Progenitor cell of endocrine pancreas (in vitro differentiated cells): ENCODE measurements at places on chromosomes 13 and 19. TPM values are rescaled to one million over a fixed set of nuclear protein-coding genes. Genes with fewer than 3 reads are reported as not detected.

The KLF1 gene
- not detected in 2 replicates for total RNA-seq

The NKPD1 gene
- total RNA-seq, result 0.34 and 0.53 TPM in 2 replicates

The SOHLH2 gene
- total RNA-seq, result 0.55 and 0.67 TPM in 2 replicates

The AXL gene
- total RNA-seq, result 14.8 and 15.7 TPM in 2 replicates

The MED25 gene
- 136 and 141 TPM in 2 replicates for total RNA-seq

The LILRB5 gene
- not detected in 2 replicates for total RNA-seq

The BRCA2 gene
- 11.3 and 14.7 TPM in 2 replicates for total RNA-seq

- DNase-seq, result no peak
Measured at GRCh38 chr19:3673506-3674439, 26.5 kb downstream of the PIP5K1C start.

GRCh38 chr19:1285737-1286360 is at the start of gene EFNA2:
Gene EFNA2, plus strand, starts transcription at chr19:1285873. Its CDS starts 296 bp downstream, at chr19:1286169.
- DNase-seq, result no peak

DNA sequence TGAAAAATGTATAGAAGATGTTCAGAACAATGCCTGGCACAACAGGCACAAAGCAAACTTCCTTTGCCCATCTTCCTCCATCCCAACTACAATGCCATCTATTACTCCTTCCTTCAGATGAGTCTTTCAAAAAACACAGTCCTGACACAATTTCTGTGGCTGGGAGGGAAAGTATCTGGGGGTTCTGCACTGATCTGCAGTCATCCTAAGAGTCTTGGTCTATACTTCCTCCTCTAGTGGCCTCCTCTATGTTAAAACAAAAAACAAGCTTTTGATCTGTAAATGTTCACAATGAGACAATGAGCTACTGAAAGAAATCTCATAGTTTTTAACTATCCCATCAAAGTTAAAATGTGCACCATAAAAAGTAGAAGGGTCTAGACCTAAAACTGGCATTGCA is 44.8 kb downstream of the USP12 start:
- no peak for DNase-seq

GRCh38 chr13:99335603-99336002 is 28.4 kb upstream of the GPR183 start:
- no peak for DNase-seq
